ENCODE measurements at places on chromosomes 3 and 15. TPM values are rescaled to one million over a fixed set of nuclear protein-coding genes. Genes with fewer than 3 reads are reported as not detected.
A peak's percentile ranks its signal among the peaks of the same experiment; 100 is the strongest.

The ZNF710 gene
- 42.8 TPM for total RNA-seq

The PPP1R14D gene
- not detected for total RNA-seq

The ZNF592 gene
- 32.7 TPM for total RNA-seq

GRCh38 chr3:58973796-58974195, 76.0 kb downstream of the CFAP20DC start:
- no peak overlapping the region for H3K4me3 ChIP-seq
- no peaks in the 10 kb centered on the region for H3K4me1 ChIP-seq
- H3K36me3 ChIP-seq, result no peaks in the 10 kb centered on the region

GRCh38 chr3:12470111-12470510, 14.2 kb upstream of the TSEN2 start:
- H3K36me3 ChIP-seq, result no peaks in the 10 kb centered on the region
- no peak overlapping the region for H3K27ac ChIP-seq
- no peak overlapping the region for H3K4me3 ChIP-seq

DNA sequence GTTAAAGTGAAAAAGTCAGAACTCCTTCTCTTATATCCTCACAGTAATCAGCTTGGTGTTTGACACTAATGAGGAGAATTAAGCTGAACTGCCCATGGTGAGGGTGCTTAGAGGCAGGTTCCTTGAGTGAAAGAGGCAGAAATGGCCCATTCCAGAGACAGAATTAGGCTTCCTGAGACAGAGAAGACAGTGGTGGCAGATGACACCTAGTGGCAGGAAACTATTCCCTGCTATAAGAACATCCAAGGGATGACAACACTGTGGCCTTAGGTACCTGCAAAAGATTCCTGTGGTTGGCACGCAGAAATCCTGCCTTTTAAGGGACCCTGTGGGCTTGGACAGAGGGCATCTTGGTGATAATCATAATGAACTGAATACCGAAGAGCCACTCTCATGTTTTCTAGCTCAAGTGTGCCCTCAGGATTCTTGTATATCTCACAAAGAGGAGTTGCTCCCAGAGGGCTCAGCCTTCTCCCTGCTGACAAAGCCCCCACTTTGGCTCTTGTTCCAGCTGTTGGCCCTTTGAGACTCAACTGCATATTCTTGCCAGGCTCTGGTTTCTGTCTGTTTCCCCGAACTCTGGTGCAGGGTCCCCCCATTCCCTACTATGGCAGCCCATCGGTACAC, 56.0 kb downstream of the KBTBD12 start:
- no peaks in the 10 kb centered on the region for H3K27me3 ChIP-seq
- H3K4me1 ChIP-seq, result no peaks in the 10 kb centered on the region
- no peak overlapping the region for H3K27ac ChIP-seq
- no peak overlapping the region for H3K4me3 ChIP-seq
- peak; percentile 45 for DNase-seq

GRCh38 chr3:76310089-76310488, 524.7 kb upstream of the ZNF717 start:
- no peak overlapping the region for H3K4me3 ChIP-seq
- no peak for DNase-seq
- no peaks in the 10 kb centered on the region for H3K27me3 ChIP-seq
- H3K36me3 ChIP-seq, result no peaks in the 10 kb centered on the region
- no peak overlapping the region for H3K27ac ChIP-seq
- H3K4me1 ChIP-seq, result no peaks in the 10 kb centered on the region

The SLC28A2 gene
- not detected for total RNA-seq

GRCh38 chr15:27473845-27474244, 502.9 kb downstream of the GABRG3 start:
- no peaks in the 10 kb centered on the region for H3K27me3 ChIP-seq
- H3K4me3 ChIP-seq, result no peak overlapping the region
- no peak overlapping the region for H3K27ac ChIP-seq
- H3K36me3 ChIP-seq, result peaks cover 5% of the 10 kb centered on the region

GRCh38 chr3:148710665-148711064, 13.0 kb downstream of the AGTR1 start:
- no peak overlapping the region for H3K4me3 ChIP-seq
- DNase-seq, result no peak
- no peaks in the 10 kb centered on the region for H3K27me3 ChIP-seq
- no peaks in the 10 kb centered on the region for H3K4me1 ChIP-seq

GRCh38 chr3:110804856-110805255, 266.8 kb upstream of the NECTIN3 start:
- DNase-seq, result no peak
- no peak overlapping the region for H3K4me3 ChIP-seq
- H3K36me3 ChIP-seq, result peaks cover 2% of the 10 kb centered on the region
- no peaks in the 10 kb centered on the region for H3K27me3 ChIP-seq
- H3K27ac ChIP-seq, result no peak overlapping the region

- no peaks in the 10 kb centered on the region for H3K36me3 ChIP-seq
- H3K4me1 ChIP-seq, result peaks cover 30% of the 10 kb centered on the region
- no peaks in the 10 kb centered on the region for H3K27me3 ChIP-seq
These were observed 113.9 kb downstream of the LPP start for GRCh38 chr3:188267790-188268335.

DNA sequence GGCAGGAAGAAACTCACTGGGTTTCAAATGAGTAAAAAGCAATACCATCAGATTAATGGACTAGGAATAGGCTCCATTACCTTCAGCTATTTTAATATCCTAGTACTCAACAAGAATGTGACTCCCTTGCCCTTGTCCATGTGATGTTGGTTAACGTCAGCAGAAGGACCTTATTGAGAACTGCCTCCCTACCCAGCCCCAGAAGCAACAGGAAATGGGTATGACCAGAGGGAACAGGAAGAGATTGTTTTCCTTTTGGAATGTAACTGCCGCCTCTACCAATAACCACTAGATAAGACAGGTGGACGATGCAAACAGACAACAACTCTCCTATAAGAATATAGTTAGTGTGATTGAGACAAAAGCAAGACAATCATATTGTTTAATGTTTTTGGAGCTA, 10.4 kb upstream of the MME start:
- no peaks in the 10 kb centered on the region for H3K4me1 ChIP-seq
- no peak overlapping the region for H3K27ac ChIP-seq
- H3K36me3 ChIP-seq, result no peaks in the 10 kb centered on the region
- no peak for DNase-seq
- no peaks in the 10 kb centered on the region for H3K27me3 ChIP-seq

GRCh38 chr3:90092994-90093393, 985.6 kb downstream of the EPHA3 start:
- no peaks in the 10 kb centered on the region for H3K27me3 ChIP-seq
- H3K27ac ChIP-seq, result no peak overlapping the region
- no peak overlapping the region for H3K4me3 ChIP-seq

The ZNF662 gene
- not detected for total RNA-seq

GRCh38 chr3:155232605-155233004, 60.9 kb downstream of the STRIT1 start:
- DNase-seq, result no peak
- H3K4me3 ChIP-seq, result no peak overlapping the region
- H3K27me3 ChIP-seq, result no peaks in the 10 kb centered on the region
- H3K4me1 ChIP-seq, result no peaks in the 10 kb centered on the region
- H3K27ac ChIP-seq, result no peak overlapping the region

DNA sequence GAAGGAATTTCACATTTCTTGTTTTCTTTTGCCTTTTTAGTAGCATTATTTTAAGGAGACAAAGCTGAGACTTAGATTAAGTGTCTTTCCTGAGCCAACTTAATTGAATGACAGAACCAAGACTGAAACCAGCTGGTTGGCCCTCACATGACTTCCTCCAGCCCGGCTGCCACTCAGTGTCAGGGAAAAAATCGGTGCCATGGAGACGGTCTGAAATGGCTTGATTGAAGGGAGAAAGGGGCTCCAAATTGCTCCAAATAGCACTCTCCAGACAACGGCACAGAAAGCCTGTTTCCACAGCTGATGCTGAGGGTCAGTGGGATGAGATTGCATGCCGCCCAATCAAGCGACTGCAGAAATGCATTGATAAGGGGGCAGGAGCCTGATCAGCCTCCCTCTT, 475.2 kb upstream of the IL12A start:
- no peak for DNase-seq
- no peaks in the 10 kb centered on the region for H3K4me1 ChIP-seq
- H3K27ac ChIP-seq, result no peak overlapping the region
- no peaks in the 10 kb centered on the region for H3K36me3 ChIP-seq
- H3K4me3 ChIP-seq, result no peak overlapping the region

DNA sequence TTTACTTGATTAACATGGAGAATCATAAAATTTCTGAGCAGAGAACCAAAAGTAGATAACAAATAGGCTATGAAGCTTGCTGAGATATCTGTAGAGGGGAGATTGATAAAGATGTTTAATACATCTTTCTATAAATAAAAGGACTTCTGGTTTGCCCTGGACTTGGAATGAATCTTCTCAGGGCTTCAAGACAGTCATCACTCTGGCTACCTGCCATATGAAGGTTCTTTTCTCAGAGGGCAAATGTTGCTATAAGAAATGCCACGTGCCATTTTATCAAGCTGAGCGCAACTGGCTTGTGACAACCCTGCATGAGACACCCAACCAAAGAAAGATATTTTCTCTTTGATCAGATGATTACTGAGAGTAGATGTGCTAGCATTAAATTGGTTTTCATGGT, 192.5 kb downstream of the WNT5A start:
- no peak overlapping the region for H3K27ac ChIP-seq
- H3K4me1 ChIP-seq, result no peaks in the 10 kb centered on the region
- H3K4me3 ChIP-seq, result no peak overlapping the region
- H3K36me3 ChIP-seq, result no peaks in the 10 kb centered on the region

- no peak for DNase-seq
- no peak overlapping the region for H3K27ac ChIP-seq
- no peaks in the 10 kb centered on the region for H3K27me3 ChIP-seq
- H3K36me3 ChIP-seq, result no peaks in the 10 kb centered on the region
- no peak overlapping the region for H3K4me3 ChIP-seq
These were observed 1261.6 kb upstream of the GBE1 start for GRCh38 chr3:83023086-83023485.

The AMIGO3 gene
- 3.0 TPM for total RNA-seq

The CD200 gene
- total RNA-seq, result 51.6 TPM

The CLRN1 gene
- total RNA-seq, result not detected

DNA sequence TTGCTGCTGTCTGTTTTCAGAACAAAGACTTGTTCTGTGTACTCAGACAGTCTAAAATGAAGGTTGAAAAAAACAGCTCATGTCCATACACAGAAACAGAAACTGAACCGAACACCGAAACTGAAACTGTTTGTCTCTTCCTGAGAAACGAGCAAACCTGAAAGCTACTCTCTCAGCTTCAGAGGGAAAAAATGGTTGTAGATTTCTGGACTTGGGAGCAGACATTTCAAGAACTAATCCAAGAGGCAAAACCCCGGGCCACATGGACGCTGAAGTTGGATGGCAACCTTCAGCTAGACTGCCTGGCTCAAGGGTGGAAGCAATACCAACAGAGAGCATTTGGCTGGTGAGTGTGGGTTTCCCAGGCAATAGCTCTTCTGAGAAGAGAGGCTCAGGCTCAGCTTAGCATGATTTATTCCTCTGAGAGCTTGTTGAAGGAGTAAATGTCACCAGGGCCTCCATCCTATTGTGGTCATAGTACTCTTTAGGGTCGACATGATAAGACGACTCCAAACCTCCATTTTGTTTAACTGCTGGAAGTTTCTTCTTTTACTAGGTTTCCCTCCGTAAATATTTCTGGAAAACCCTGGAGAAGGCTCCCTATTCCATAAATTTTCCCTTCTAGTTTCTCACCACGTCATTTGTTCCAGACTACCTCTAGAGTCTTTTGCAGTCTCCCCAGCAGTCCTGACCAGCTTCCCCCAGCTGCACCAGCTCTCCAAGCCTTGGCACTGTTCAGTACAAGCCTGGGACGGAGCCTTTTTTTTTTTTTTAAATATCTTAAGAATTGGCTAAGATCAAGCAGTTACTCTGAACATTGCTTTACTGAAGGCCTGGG, at the start of gene RTP4:
RTP4 (plus strand) TSS at position 135 of the 838 bp plus-strand sequence; CDS start at position 192, 57 bp downstream.
- H3K27ac ChIP-seq, result no peak within 1 kb of the TSS
- H3K27me3 ChIP-seq, result no peaks in the 10 kb centered on the region
- no peak for DNase-seq
- H3K4me3 ChIP-seq, result no peak within 1 kb of the TSS

DNA sequence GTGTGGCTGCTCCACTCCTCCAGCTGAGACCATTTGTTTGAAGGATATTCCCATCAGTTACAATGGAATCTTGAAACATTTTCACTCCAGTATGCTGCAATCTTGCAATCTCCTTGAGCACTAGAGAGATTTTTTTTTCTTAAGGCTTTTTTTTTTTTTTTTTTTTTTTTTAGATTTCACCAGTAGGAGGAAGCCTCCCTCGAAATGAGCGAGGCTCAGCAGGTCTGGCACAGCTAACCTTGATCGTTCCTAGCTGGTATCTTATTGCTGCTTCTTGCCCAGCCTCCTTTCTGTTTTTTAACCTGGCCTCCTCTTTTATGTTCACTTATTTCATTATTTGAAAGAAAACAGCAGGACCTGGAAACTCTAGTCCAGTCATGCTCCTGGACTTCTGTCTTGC, 48.1 kb downstream of the RAP2B start:
- no peaks in the 10 kb centered on the region for H3K27me3 ChIP-seq
- no peak for DNase-seq
- peaks cover 4% of the 10 kb centered on the region for H3K4me1 ChIP-seq
- H3K4me3 ChIP-seq, result peak overlapping the region; percentile 48
- H3K27ac ChIP-seq, result no peak overlapping the region

The HRG gene
- total RNA-seq, result not detected

DNA sequence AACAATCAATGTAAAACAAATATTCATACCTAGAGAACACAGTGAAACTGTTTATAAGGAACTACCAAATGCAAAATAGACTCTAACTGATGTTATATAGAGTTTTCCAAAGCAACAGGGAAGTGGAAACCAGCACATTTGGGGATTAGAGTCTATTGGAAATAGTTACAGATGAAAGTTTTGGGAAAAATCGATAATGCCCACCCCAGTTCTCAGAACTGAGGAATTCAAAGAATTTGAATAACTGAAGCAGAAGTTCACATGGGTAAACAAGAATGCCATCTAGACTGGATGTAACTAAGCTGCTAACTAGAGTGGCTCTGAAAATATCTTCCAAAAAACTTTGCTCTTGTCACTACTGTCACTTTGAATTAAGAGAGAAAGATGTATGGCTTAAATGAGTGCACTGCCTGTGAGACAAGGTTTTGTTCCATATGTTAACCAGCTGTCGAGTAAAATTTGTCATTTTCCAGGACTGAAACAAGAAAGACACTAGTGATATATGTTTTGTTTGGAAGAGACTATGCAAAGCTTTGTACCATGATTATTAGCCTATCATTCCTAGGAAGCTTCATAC, 9.2 kb upstream of the DENND4A start:
- no peak for DNase-seq
- no peak overlapping the region for H3K27ac ChIP-seq
- H3K27me3 ChIP-seq, result no peaks in the 10 kb centered on the region

The TMEM212 gene
- total RNA-seq, result not detected

- no peaks in the 10 kb centered on the region for H3K27me3 ChIP-seq
- H3K4me1 ChIP-seq, result no peaks in the 10 kb centered on the region
- DNase-seq, result no peak
- no peak overlapping the region for H3K4me3 ChIP-seq
- no peak overlapping the region for H3K27ac ChIP-seq
These were observed 67.2 kb downstream of the LSM3 start for GRCh38 chr3:14245822-14246221.

GRCh38 chr15:48560321-48561051, 85.0 kb downstream of the FBN1 start:
- H3K4me1 ChIP-seq, result no peaks in the 10 kb centered on the region
- DNase-seq, result no peak
- H3K27me3 ChIP-seq, result no peaks in the 10 kb centered on the region

GRCh38 chr15:52567871-52568600, 794 bp downstream of the ARPP19 start:
- peak overlapping the region; percentile 97 for H3K4me3 ChIP-seq
- no peaks in the 10 kb centered on the region for H3K27me3 ChIP-seq
- H3K27ac ChIP-seq, result peak overlapping the region; percentile 59
- DNase-seq, result no peak
- peaks cover 5% of the 10 kb centered on the region for H3K36me3 ChIP-seq
- no peaks in the 10 kb centered on the region for H3K4me1 ChIP-seq

The DZIP3 gene
- 22.1 TPM for total RNA-seq

The ATG3 gene
- total RNA-seq, result 60.7 TPM
